HFF-Myc (cell line): ENCODE measurements at places on chromosomes 6 and 20.
A peak's percentile ranks its signal among the peaks of the same experiment; 100 is the strongest.

DNA sequence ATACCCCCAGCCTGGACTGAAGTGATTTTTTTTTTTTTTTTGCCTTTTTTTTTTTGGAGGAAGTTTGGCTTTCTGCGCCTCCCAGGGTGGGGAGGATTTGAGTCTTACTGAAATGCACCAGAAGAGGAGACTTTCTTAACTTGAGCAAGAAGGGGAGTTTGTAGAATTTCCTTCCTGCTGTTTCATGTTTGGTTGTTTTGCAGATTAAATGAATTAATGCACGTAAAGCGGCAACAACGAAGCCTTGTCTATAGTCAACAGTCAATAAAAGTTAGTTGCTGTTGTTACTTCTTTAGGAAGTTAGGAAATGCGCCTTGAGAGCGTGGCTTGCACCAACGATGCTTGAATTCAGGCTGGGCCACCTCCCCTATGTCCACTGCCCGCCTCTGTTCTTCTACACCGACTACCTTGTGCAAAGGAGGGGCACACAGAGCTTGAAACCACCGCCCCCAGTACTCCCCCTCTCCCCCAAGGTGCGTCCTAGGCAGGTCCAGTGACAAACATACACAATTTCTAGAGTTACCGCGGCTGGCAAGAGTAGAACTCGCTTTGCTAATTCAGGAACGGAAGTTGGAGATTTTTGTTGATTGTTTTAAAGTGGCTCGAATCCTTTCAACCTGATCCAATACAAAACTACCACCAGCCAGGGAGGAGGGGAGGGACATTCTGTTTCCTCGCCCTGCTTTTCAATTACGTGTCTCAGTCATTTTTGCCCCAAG is 830 bp upstream of the CYP24A1 start:
- DNase-seq, result no peak

DNA sequence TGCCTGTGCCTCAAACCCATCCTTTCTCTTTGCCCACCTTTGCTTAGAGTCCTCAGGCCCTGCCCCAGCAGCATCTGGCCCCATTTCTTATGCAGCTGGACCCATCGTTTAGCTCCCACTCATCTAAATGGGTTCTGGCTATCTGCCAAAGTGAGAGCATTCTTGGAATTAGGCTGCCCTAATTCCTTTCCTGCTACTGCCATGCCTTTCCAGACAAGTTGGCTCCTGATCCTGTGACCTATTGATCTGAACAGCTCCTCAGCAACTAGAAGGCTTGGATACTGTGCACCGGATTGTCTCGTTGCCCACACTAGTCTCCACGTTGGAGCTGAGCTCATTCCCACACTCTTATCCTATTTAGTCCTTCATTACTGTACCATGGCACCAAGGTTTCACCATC is 22.9 kb downstream of the DZANK1 start:
- peak; percentile 11 for DNase-seq

GRCh38 chr20:36274181-36274841 is 31.8 kb upstream of the DLGAP4 start:
- DNase-seq, result no peak

GRCh38 chr6:149478631-149479314 is 6.0 kb downstream of the ZC3H12D start:
- DNase-seq, result no peak

GRCh38 chr6:154301839-154302752 is 54.5 kb downstream of the IPCEF1 start:
- DNase-seq, result peak; percentile 86

- no peak for DNase-seq
Measured at GRCh38 chr6:10800810-10801209, 37.5 kb downstream of the MAK start.

DNA sequence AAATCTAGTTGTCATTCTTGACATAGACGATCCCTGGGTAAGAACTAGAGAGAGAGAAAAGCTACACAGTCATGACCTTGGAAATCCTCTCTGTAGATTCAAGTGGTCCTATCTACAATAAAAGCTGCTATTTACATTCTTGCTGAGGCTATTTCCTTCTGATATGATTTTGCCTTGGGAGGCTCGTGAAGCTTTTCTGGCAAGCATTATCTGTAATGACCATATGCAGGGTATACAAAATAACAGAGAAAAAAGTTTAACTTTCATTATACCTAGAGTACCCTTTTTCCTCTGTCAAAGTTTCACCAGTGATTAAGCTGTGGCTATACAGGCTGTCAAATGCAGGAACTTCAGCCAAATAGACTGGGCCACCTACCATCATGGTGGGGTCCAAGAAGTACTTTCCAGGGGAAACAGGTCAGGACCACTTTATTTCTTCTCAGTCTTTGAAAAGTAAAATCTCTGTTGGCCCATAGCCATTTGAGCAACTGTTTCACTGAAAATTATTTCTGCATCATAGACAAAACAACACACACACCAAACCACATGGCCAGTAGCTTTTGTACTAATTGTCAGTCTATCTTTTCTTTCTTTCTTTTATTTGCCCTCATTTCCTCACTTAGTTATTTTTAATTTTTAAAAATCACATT is 677.0 kb upstream of the ID4 start:
- no peak for DNase-seq

DNA sequence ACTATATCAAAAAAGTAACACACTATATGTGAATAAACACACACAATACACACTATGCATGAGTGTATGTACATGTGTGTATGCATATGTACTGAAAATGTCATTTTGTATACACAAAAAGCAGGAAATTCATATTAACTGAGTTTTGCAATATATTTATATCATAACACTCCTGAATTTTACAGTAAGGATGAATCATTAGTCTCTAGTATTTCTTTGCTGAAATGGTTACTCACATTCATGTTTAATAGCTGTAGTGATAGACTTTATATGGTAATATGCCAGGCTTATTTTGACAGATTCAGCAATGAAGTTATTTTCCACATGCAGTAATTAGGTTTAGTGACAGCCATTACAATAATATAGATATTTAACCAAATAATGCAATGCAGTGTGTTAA is 1216.2 kb upstream of the CITED2 start:
- no peak for DNase-seq

- DNase-seq, result no peak
Measured at GRCh38 chr6:12033770-12034169, 21.7 kb downstream of the HIVEP1 start.

DNA sequence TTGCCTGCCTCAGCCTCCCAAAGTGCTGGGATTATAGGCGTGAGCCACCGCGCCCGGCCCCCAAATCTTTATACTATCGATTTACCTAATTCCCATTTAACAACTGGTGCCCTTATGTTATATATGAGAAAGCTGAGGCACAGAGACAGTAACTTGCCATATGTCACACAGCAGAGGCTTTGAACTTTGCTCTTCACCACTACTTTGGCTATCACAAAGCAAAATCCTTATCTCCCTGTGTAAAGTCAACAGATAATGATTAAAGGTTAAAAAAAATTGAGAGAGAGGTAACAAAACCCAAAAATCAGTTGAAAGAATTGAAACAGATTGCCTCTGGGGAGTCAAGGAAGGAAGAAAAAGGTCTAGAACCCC is 22.3 kb downstream of the ILRUN start:
- no peak for DNase-seq

- DNase-seq, result no peak
Measured at GRCh38 chr20:46268131-46268614, 40.1 kb downstream of the CDH22 start.

- no peak for DNase-seq
Measured at GRCh38 chr6:107060704-107061103, 32.7 kb downstream of the MTRES1 start.

DNA sequence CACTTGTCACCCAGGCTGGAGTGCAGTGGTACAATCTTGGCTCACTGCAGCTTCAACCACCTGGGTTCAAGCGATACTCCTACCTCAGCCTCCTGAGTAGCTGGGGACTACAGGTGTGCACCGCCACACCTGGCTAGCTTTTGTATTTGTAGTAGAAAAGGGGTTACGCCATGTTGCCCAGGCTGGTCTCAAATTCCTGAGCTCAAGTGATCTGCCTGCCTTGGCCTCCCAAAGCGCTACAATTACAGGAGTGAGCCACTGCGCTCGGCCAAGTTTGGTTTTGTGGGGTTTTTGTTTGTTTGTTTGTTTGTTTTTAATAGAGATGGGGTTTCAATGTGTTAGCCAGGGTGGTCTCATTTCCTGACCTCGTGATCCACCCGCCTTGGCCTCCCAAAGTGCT is 12.3 kb downstream of the LOC128125822 start:
- DNase-seq, result no peak

GRCh38 chr20:55934146-55934545 is 71.2 kb downstream of the CBLN4 start:
- DNase-seq, result no peak

DNA sequence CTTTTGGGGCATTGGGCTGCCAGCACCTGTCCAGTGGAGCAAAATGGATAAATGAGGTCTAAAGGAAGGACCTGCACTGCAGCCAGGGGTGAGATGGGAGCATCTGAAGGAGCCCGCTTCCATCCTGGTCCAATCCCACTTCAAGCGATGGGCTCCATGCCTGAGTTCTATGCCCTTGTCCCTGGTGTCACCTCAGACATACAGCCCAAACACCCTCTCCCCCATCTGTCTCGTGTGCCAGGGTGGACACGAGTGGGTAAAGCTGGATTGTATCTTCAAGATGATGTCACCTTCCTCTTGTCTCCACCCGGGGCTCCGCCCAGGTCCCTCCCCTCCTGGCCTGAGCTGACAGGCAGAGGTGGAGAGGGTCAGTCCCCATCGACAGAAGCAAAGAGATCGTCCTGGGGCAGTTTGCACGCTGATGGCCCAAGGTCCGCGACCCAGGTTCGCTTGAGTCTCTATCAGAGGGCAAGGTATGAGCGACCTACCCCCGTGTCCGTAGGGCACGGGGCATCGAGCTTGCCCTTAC is 544 bp downstream of the SMIM29 start:
- DNase-seq, result no peak

GRCh38 chr6:36924778-36925374 is 29.7 kb upstream of the PI16 start:
- DNase-seq, result no peak

DNA sequence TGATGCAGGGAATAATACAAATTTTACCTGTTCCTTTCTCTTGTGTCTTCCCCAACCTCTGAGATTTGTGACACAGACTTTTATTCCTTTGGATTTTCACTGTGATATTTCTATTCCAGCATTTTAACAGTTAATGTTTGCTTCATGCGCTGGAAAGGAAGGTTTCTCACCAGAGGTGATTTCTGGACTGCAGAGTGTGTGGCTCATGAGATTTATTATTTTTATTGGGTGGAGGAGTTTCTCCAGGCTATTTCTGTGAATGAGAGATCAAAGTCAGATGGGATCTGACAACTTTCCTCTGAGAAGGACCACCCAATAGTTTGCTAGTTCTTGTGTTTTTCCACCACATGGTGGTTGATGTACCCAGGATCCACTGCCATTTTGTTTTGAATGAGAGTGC is 377.5 kb downstream of the CDKAL1 start:
- DNase-seq, result no peak

DNA sequence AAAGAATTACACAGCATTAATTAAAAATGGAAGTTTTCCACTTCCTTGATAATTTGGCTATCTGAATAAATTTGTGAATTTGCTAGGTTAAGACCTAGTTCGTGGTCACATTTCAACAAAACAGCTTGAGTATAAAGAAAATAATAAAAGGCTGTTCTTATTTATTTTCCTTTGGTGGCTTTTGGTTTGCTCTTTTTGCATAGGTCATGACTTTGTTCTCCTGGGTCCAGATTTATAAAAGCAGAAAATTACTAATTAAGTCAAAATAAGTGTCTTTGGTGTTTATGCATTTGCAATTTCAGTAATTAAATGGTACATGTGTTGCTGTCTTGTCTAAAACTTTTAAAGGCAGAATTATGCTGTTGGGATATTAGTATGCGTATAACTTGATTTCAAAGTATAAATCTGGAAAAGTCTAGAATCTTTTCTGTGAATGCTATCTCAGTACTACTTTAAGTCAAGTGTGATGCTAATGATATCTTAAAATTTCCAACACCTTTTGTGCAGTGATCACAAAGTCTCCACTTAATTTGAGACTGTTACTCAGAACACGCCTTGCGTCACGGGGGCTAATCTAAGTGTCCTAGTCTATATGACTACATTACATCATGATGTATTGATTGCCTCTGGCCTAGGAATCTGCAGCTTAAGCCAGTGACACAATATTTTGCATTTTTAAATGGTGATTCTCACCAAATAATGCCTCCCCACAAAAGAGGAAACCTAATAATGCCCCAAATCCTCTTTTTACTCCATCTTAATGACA is 41.0 kb downstream of the GNAS start:
- DNase-seq, result no peak

DNA sequence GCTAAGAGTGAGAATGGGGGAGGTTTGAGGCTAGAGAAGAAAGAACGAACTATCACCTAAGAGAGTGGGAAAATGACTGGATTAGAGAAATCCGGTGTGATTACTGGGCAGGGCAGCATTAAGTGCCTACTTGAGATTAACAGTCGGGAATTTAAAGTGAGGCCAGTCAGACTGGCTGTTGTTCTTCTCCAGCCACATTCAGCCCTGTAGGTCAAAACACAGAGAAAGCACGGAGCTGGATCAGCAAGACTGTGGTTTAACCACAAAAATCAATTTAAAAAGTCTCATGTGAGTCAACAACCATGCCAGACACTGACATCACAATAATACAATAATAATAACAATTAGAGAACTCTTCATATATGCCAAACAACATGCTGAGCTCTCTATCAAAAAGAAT is 301.9 kb upstream of the SGK1 start:
- DNase-seq, result no peak

DNA sequence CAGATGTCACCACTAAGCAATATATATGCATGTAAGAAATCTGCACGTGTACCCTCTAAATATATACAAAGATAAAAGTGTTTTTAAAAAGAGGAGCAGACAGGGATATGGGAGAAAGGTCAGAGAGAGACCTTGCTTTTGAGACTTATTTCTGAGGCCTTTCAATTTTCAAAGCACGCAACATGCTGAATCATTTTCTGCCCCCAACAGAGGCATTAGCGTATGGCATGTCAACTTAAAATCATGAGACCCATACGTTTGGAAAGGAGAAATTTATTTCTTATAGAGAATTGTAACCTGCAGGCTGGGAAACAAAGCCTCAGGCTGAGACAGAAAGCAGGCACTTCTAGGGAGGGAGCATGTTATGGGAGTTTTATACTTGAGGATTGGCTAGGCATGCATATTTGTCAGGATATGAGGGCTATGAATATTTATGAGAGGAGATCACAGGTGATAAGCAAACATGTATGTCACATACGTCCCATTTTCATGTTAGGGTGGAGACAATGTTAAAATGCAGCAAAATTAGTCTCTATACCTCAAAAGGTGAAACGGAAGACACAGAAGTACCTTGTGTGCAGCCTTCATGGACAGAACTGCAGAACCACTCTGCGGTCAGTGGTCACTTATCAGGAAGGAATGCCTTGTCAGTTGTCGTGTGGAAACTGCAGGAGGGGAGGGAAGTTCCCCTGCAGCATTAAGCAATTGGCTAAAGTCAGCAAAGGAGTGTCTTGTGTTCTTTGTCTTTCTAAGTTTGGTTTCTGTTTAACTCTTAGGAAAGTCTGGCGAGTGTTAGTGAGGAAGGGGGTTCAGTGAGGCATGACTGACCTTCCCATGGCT is 6.3 kb upstream of the GABRR2 start:
- DNase-seq, result no peak

- no peak for DNase-seq
Measured at GRCh38 chr20:61731363-61732181, 334.1 kb downstream of the TAF4 start.

- no peak for DNase-seq
Measured at GRCh38 chr6:4953440-4953839, 50.4 kb downstream of the RPP40 start.

- no peak for DNase-seq
Measured at GRCh38 chr6:138036111-138036510, 71.1 kb downstream of the PERP start.

- no peak for DNase-seq
Measured at GRCh38 chr6:23642849-23643248, 483.2 kb upstream of the NRSN1 start.
